ENCODE measurements at places on chromosomes 12 and 14.

DNA sequence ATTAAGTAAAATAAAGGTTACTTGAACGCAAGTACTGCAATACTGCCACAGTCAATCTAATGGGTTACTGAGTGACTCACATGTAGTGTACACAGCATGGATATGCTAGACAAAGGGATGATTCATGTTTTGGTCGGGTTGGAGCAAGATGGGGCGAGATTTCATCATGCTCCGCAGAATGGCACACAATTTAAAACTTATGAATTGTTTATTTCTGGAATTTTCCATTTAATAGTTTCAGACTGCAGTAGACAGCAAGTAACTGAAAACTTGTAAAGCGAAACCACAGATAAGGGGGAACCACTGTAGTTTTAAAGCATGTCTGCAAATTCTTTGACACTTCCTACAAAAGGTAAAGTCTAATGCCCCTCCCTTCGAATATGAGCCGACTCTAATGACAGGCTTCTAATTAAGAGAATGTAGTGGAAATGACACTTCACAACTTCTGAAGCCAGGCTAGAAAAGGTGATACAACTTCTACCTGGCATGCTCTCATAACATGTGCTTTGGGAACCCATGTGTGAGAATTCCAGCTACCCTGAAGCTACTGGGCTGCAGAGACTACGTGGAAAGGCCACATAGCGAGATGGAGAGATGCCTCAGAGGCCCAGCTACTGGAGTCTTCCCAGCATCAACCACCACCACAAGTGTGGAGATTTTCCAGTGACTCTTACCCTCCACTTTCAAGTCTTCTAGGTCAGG, 13.9 kb upstream of the TCP11L2 start:
- no peak for DNase-seq

DNA sequence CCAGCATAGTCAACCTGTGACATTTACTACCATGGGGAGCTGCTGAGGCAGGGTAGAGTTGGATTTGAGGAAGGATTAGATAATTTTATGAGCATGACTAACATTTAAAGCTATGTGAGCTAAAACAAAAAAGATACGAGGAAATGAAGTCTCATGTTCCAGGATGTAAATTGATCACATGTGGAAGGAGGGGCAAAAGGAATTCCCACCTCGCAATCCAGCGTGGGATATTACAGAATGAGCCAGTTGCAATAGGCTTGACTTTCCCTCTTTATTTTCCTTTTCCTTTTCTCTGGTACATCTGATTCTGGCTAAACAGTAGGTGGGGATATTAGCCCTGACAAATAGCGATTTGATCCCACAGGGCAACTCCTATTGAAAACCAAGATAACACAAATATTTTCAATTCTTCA, 214.9 kb upstream of the HMGA2 start:
- peak; percentile 19 for DNase-seq

GRCh38 chr12:57011438-57012424, 4.6 kb downstream of the TAC3 start:
- DNase-seq: no peak

DNA sequence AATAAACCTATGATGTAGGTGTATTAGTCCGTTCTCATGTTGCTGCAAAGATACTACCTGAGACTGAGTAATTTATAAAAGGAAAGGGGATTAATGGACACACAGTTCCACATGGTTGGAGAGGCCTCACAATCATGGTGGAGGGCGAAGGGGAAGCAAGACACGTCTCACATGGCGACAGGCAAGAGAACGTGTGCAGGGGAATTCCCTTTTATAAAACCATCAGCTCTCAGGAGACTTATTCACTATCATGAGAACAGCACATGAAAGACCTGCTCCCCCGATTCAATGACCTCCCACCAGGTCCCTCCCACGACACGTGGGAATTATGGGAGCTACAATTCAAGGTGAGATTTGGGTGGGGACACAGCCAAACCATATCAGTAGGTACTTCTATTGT, 58.7 kb upstream of the DICER1 start:
- no peak for DNase-seq

DNA sequence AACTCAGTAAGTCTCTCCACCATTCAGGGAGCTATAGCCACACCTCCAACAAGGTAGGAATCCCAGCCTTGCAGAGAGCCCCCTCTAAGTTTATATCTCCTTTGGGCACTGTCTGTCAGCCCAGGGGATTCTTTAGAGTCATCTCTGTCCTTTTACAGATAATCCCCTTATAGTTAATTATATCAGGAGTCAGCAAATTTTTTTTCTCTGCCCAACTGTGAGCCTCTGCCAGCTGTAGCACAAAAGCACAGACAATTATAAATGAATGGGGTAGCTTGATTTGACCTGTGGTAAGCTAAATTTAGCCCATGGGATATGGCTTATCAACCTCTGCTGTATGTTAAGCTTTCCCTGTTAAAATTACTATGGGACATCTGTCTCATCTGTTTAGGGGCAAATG, 8.3 kb downstream of the CEP128 start:
- DNase-seq: no peak

DNA sequence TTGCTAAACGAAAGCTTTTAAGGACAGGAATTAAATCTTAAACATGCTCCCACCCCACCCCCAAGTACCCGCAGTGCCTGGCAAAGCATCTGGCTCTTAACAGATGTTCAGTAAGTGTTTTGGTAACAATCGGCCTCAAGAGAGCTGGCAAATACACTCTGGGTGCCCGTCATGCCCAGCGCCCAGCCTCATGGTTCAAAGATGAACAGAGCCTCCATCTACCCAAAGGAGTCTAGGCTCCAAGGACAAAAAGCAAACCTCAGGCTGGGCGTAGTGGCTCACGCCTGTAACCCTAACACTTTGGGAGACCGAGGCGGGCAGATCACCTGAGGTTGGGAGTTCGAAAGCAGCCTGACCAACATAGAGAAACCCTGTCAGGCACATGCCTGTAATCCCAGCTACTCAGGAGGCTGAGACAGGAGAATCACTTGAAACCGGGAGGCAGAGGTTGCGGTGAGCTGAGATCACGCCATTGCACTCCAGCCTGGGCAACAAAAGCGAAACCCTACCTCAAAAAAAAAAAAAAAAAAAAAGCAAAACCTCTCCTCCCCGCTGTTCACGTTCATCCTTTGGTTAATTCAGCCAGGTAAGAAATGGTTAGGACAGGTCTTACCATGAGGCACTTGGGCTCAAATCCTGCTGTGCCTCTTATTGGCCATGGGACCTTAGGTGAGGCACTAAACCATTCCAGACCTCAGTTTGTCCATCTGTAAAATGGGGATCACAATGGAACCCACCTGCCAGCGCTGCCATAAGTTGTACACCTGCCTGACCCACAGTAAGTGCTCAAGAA, 151.3 kb downstream of the BCL11B start:
- DNase-seq: no peak

GRCh38 chr12:77772676-77773298, 57.9 kb upstream of the NAV3 start:
- DNase-seq: no peak
